ENCODE measurements at places on chromosomes 6 and 20.

DNA sequence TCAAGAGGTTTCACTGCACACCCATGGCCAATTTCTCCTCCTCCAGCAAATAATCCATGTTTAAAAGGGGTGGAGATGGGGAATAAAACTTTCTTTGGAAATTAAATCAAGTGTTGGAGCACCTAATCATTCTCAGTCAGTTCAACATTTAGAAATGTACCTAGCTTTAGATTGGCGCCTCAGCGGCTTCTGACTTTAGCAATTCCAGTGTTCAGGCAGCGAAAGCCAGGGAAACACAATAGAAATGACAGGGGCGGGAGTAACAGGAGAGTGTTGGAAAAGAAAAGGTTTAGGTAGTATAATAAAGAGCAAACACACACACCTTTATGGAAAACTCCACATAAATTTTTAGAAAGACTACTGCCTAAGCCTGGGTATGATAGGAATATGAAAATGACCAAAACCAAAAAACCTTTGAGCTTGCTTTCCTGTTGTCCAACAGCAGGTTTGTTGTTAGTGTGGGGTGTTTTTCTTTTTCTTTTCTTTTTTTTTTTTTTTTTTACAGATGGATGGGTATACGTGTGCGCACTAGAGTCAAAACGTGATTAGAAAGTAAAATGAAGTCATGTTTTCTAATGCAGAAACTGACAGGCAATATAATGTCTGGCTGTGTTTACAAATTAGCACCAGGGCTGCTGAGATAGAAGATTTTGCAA, 7.7 kb downstream of the TFAP2A start:
- DNase-seq, result no peak

DNA sequence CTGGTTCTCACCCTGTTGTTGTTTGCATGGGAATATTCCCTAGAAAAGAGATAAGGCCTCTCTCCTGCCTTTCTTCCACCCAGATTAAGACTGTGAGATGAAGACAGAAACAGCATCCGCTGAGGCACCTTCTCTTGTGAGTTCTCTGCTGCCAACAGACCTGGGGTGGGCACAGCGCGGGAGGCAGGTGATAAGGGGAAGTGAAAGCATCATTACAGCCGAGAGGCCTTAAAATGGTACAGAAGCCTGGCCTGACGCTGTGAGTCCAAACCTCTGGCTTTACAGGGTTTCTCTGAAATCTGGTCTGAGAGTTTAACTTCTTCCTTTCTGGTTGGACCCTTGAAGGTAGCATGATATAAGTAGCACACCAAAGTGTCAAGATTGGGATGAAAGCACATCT, 21.0 kb upstream of the IYD start:
- DNase-seq, result no peak

DNA sequence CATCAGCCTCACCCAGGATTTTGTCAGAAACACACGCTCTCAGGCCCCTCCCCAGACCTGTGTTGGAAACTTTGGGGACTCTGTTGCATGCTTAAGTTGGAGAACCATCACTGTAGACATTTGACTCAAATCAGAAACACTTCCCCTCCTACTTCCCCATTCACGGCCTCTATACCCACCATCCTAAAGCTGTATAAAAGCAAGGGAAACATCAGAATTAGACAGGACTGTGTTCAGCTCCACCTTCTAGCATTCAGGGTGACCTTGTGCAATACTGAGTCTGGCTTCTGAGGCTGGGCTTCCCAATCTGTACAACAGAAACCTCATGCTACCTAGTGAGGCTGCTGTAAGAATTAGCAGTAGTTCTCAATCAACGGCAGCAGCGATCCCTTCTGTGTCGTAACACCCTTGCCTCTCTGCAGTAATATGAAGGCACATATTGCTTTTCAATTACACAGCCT, 252.3 kb downstream of the LY86 start:
- no peak for DNase-seq

DNA sequence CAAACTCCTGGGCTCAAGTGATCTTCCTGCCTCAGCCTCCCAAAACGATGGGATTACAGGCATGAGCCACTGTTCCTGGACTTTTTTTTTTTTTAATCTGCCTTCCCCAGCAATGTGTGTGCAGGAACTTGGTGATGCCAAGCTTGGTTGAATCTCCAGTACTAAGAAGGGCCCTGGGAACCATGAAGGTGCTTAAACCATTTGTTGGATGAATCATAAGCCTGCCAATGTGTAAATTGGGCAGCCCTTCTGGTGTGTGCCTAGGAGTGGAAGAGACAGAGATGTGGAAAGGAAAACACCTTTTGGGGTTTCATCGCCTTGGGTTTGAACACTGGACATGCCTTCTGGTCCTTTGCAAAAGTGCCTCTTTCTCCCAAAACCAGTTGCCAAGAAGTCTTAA, 7.1 kb upstream of the SPO11 start:
- DNase-seq, result no peak

- DNase-seq, result no peak
Measured at GRCh38 chr20:37385659-37386504, 39.9 kb downstream of the SRC start.

GRCh38 chr20:8077137-8077466, 55.0 kb upstream of the PLCB1 start:
- no peak for DNase-seq

Data from stimulated activated CD8-positive, alpha-beta memory T cell treated with anti-CD3 and anti-CD28 coated beads, Interleukin-7, amount 100 ng/mL, for 48 hours (primary cell).